ENCODE measurements at places on chromosomes 13 and 19.

DNA sequence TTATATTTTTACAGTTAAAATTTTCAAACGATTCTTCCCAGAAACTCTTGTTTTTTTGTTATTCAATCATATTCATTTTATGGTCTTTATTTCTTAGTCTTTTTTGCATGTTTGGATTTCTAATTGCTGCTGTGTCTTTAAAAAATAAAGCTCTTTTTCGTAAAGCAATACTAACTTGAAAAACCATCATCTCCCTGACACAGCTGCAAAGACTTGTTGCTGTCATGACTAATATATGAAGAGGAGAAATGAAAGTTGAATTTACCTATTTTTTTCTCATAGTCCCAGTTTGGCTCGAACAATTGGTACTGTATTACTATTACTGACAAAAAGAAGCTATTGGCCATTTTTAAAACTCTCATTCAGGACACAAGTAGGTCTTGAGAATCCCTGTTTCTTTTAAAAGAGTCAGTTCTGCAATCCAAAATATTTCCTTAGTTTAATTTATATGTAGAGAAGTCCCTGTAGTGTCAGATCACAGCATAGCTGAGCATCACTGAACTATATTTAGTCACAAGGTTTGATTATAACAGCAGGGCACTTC lies 12.1 kb upstream of the SPART start:
- DNase-seq, result no peak

DNA sequence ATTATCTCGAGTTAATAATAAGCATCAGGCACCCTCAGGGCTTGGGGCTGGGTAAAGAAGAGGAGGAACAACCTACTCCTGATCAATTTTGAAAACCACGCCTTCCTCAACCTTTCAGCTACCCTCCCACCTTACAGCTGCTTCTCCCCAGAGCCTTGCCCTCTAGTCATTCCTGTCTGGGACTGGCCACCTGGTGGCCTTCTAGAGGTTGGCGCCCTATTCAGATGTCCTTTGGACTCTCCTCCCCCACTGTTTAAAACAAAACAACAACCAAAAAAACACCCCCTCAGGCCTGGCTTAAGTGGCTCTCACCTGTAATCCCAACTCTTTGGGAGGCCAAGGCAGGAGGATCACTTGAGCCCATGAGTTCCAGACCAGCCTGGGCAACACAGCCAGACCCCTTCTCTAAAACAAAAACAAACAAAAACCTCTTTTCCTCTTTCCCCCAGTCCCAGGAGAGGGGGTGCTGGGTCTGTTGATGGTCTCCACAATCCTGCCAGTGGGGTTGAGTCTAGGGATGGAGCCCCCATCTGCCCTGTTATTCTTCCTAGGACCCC lies 62.3 kb downstream of the CCDC70 start:
- DNase-seq, result no peak

DNA sequence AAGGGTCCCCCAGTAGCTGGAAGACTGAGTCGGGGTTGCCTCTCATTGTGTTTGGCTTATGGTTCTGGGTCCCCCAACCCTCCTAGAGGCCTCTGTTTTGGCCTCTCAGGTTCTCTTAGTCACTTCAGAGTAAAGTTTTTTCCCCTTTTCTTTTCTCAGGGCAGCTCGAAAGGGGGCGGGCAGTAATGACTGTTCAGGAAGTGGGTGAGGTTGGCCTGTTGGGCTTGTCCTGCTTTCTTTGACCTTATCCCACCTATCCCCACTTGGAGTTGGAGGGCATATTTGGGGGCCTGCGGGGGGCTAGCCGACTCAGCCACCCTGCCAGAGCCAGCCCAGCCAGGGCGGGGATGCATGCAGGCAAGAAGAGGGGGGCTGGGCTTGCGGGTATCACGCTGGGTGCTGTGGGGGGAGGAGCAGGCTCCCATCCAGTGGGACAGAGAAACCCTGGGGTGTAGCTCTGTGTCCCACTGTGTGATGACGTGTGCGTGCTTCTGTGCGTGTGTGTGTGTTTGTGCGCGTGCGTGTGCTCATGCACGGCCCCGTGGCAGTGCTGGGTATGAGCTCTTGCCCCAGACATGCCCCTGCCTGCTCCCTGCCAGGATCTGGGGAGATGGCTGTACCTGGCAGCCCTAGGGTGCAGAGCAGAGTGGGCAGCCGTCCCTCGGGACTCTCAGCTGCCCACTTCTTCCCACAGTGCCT lies 1.4 kb downstream of the CIC start:
- peak; percentile 43 for DNase-seq

DNA sequence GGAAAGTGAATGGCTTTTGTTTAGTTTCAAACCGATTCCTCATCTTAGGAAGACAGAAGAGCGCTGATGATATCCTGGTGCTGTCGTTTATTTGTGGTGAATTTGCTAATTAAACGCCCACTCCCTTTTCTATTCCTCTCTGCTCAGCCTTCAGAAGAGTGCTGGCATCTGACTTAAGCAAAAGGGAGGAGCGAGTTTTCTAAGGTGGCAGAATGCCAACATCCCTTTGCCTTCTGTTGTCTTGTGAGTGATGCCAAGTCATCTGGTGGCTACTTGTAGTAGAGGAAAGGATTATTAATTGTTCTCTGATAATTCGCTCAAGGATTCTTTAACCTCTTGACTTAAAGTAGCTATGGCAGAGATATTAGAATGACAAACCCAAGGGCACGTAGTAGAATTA lies 68.1 kb downstream of the ERCC5 start:
- DNase-seq, result no peak

GRCh38 chr13:49711218-49711863 lies 20.1 kb upstream of the EBPL start:
- no peak for DNase-seq

- DNase-seq, result peak; percentile 66
These were observed 50.6 kb upstream of the UQCRFS1 start for GRCh38 chr19:29263305-29264135.

GRCh38 chr13:20799726-20800416 lies 26.1 kb upstream of the EEF1AKMT1 start:
- no peak for DNase-seq

DNA sequence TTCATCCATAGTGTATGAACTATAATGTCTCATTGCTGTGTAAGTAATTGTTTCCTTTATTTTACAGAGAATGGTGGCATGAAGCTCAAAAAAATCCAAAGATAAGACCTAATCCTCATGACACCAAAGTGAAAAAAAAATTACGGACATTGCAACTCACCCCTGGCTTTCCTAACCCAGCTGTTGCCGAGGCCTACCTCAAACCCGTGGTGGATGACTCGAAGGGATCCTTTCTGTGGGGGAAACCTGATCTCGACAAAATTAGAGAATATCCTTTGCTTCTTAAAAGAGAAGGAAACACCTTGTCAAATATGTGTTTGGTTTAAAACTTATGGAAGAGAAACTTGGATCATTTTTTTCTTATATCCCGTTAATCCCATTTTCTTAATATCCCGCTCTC lies 26.3 kb downstream of the ERCC5 start:
- no peak for DNase-seq

DNA sequence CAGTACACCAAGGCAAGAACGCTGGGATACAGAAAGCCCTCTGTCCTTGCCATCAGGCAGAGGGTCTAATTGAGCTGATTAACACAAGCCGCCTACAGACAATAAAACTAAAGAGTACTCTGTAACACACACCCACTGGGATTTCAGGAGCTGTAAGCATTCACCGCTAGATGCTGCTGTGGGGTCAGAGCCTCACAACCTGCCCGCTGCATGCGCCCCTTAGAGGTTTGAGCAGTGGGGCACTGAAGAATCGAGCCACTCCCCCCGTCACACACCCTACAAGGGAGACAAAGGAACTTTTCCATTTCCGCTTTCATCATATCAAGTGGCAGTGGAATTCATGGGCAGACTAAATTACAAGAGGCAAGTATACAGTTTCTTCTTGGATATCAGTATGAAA lies 1080.6 kb downstream of the PCDH17 start:
- no peak for DNase-seq

DNA sequence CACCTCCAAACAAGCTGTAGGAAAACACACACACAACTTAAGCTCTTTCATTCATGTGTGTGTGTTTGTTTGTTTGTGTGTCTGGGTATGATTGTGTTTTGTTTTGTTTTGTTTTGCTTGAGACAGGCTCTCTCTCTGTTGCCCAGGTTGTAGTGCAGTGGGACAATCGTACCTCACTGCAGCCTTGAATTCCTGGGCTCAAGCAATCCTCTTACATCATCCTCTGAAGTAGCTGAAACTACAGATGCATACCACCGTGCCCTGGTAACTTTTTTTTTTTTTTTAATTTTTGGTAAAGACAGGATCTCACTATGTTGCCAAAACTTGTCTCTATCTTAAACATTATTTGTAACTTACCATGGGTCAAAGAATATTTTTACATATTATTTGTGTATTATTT lies 431.7 kb downstream of the SLITRK1 start:
- DNase-seq, result no peak

All from right forelimb (tissue), 1 donor.